ENCODE measurements at places on chromosomes 4 and X.

DNA sequence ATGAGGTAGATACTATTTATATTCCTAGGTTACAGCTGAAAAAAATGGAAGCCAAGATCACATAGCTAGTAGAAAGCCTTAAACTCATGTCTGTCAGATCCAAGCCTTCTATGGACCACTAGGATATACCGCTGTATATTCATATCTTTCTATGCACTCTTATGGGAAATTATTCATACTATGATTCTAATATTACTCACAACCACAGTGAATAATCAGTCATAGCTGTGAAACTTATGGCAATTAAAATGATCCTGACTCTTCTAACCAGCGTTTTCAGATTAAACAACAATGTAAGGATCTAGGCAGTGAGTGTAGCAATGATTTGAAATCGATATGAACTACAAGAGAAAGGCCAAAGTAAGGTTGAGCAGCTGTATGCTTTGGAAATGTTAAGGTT lies 111.0 kb downstream of the RASGEF1B start:
- DNase-seq = no peak

- DNase-seq = no peak
Observed at GRCh38 chr4:84647312-84647884, 64.5 kb downstream of the CDS1 start.

DNA sequence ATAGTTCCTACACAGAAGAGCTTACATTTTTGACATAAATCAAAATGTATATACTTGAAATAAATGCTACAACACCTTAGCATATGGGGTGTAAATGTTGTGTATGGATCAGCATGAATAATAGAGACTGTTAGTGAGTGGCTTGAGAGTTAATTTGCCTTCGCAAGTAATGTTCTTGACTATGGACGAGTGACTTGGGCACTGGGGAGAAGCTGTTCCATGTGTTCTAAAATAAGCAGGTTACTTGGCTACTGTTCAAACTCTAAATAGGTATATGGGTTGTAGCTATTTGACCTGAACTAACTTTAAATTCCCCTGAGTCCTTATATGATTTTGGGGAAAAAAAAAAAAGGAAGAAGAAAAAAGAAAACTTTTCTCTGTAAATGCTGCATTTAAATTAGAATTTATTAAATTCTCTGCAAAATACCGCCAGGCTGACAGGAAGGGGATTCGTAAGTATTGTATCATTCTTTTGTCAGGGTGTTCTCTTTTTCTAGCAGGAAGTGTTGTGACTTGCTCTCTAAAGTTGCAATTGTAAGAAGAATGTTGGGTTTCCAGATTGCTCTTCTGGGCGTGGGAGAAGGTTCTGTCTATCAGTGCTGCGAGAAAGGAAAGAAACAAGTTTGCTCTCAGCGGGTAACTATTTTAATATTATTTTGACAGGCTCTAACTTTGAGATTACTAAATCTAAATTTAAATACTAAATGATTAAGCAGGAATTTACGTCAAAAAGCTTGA lies 32.2 kb downstream of the PLS3 start:
- no peak for DNase-seq

- no peak for DNase-seq
Observed at GRCh38 chrX:38036466-38036865, 30.1 kb downstream of the SYTL5 start.

DNA sequence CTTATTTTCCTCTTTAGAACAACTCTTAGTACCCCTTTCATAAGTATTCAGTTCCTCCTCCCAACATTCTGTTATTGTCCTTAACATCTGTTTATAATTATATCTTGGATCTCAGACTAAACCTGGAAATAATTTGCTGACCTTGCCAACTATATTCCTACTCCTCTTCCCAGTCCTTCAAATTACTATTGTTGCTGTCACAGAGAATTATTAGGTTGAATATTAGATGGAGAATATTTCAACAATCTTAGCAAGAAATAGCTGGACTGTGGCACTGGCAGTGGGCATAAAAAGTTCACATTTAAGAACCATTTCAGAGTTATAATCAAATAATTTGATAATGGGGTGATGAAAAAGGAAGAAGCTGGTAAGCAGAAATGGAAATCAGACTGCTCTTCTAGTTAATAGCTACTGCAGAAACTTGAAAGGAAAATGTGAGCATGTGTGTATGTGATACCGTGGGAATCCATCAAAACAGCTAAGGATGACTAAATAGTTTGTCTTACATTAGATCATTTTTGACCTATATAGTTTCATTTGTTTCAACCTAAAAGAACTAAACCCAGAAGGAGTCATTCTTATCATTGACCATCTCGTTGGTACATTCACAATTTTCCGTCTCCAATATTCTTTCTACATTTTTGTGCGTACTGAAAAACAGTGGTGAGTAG lies 43.3 kb upstream of the PRDM8 start:
- DNase-seq = no peak

GRCh38 chr4:6852582-6852981 lies 57.0 kb upstream of the TBC1D14 start:
- DNase-seq = no peak

GRCh38 chr4:163693776-163694175 lies 199.3 kb downstream of the TMA16 start:
- DNase-seq = no peak

DNA sequence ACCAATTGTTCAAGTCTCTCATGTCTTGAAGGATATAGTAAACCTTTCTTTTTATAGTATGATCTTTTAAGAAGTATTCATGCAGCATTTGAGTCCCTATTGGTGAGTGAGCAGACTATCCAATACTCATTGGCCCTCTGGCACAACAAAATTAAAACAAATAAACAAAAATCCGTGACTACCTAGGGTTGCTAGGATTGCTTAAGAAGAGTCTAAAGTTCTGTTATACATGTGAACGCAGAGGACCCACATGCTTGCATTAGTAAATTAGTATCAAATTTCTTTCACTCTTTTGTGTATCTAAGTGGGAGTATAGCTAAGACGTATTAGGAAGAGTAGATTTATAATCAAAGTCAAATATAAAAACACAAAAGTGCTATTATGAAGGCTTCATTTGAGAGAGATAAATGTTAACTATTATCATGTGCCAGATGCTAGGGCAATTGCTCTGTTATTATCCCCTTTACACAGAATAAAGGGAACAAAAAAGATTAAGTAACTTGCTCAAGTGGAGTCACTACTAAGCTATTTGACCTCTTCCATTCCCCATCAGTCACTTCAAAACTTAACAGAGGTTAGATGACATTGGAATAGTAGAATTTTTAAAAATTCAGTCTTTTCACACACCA lies 29.2 kb upstream of the LARP1B start:
- no peak for DNase-seq

DNA sequence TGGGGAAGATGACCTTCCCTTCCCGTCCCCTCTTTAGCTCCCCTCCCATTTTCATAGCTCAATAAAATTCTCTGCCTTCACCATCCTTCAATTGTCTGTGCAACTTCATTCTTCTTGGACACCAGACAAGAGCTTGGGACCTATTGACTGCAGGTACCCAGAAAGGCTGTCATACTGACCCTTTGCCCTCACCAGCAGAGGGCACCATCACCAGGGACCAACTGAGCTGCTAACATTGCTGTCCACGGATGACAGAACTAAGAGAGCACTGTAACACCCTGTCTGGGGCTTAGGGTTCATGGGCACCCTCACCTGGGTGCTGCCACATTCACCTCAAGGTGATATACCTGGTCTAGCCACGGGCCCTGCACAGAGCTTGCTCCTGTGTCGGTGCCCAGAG lies 141.3 kb upstream of the VCX3B start:
- no peak for DNase-seq

GRCh38 chr4:69120870-69121269 lies 24.6 kb downstream of the UGT2B7 start:
- DNase-seq = no peak

DNA sequence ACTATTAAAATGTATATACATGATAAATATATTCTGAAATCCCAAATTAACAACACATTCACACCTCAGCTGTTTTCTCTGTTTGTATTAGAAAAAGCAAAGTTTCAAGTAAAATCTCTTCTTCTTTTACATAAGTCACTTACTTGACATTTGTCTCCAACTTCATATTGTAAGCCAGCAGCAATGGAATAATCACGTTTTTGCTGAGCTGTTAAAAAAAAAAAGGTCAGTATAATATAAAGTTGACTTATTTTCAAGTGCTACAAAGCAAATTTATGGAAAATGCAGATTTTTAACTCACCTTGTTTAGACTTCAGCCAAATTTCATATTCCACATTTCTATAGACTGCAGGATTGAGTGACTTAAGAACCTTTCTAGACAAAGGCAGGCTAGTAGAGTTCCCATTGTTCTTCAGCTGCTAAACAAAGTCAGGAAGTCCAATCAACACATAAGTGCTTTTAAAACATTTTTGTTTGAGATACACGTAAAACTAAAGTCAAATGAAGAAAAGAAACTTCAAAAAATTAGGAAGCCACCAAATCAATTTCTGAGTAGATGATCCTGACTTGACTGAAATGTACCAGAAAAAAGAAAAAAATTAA lies 25.0 kb downstream of the OTUD4 start:
- DNase-seq = no peak

DNA sequence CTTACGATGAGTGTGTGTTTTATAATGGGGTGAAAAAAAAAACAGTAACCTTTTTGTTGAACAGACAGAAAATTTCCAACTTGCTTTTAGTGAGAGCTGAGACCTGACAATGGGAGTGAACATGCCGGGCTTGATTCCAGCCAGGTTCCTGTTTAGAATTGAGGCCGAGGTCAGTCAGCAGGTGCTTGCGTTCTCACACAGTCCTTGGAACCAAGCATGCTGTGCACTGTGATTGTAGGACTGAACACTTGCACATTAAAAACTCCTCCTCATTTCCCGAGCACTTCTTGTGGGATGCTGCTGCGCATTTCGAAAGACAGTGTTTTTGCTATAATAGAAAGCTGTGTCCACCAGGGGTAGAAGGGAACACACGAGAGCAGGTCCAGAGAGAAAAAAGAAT lies 51.8 kb downstream of the TMEM131L start:
- DNase-seq = no peak

DNA sequence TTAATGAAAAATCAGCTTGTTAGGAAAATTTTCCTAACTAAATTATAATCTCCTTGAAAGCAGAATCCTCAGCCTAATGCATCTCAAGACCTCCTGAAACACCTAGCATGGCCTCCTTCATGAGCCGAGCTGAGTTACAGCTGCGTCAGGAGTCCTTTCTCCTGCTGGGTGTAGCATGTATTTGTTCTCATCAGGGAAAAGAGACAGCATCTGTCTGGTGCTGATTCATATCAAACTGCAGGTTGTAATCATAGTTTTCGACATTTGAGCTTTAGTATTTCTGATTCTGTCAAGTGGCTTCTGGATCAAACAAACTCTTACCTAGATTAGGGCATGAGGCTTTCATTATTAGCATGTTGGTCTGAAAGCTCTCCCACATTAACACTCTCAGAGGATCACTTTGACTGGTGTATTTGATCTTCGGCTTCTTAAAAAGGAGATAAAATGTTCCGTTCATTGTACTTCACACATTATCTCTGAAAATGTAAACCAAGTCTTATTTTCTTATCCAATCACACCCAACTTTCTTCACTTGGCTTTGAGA lies 140.1 kb upstream of the FRG1 start:
- DNase-seq = no peak

DNA sequence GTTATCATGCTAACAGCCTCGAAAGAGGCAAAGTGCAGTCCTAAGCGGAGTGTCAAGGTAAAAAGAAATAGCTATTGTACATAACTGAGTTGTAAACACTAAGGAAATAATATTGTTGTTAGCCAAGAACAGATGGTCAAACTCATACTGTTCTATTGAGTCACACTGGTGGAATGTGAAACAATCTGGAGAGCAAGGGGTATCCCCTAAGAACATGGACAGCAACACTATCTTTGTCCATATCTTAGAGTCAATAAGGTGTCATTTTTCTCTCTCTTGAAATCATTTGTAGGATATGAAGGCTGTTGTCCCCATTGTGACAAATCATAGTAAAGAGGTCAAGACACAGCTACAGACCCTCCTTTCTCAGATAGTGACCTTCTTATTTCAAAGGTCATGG lies 4.5 kb upstream of the PDGFC start:
- no peak for DNase-seq

DNA sequence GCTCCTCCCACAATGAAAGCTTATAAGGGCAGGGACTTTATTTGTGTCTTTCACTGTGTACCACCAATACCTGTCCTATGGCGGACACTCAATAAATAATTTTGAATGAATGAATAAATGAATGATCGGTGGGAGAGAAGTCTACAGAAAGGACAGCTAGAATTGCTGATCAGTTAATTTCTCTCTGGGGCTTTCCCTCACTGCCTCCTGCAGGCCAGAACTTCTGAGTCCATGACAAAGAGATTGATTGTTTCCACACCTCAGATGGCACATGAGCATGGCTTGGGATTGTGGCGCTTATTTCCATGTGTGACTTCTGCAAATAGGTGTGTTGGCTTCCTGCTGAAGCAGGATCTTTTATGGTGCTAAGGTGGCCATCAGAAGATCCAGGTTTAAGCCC lies 6.3 kb downstream of the FAM47E start:
- no peak for DNase-seq

- DNase-seq = no peak
Observed at GRCh38 chr4:168612450-168613135, 115.7 kb downstream of the PALLD start.

DNA sequence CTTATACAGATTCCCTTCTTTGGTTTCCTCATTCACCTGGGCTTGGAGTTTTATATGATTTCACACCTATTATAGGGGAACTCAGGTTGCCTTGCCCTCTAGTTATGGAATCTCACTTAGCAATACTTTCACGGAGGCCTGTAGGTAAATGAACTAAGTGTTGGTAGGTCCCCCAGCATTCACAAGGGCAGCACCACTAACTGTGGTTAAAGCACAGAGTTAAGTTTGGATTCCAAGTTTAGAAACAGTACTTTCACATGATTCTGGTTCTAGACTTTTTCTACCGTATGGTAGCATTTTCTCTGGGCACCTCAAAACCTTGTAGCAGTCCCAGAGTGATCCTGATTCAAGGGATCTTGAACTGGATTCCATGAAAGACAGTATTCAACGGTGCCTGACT lies 46.4 kb downstream of the SH2D1A start:
- no peak for DNase-seq
